ENCODE measurements at places on chromosomes 3 and 15.

DNA sequence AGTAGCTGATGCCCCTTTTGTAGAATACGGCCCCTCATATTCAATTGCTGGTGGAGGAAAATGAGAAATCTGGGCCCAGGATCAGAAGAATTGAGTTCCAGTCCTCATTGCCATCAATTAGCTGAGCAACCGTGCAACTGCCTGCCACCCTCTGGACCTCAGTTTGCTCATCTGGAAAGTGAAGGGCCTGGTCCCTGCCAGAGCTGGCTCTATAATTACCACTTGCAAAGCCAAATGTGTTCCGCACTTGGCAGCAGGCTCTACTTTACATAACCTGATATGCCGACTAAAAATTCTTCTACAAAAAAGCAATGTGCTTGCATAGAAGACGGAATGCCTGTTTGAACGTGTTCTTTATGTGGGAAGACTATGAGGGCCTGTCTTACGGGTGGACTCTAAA, 8.6 kb upstream of the ITGB5 start:
- no peak for DNase-seq

- no peak for DNase-seq
Observed at GRCh38 chr3:97880267-97880666, 58.5 kb downstream of the CRYBG3 start.

DNA sequence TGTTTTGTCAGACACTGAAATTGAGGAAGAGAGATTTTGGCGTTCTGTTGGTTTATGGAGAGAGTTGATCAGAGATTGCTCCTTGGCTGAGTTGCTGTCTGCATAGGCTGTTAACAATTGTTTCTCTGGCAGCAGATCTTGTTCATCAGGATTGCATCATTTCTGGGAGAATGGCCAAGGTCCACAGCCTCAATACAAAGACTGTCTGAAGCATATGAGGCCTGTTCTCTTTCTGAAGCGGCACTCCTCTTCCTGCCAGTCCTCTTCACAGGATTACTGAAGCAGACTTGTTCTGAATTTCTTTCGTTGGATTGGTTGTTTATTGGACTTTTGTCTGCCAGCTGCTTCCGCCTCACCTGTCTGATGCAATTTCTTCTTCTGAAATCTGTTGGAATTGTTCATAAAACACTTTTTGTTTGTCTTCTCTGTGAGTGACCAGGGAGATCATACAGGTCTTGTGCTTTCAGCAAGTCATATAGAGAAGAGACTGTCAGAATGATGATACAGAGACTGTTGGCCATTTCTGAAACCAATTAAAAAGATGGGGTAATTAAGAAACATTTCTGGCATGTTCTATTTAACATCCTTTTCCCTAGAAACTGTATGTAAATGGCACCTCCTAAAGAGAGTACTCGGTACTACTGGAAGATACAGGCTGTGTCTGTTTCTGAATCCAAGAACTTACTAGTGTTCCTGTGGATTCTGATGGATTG, 25.5 kb downstream of the SETD5 start:
- DNase-seq = no peak

DNA sequence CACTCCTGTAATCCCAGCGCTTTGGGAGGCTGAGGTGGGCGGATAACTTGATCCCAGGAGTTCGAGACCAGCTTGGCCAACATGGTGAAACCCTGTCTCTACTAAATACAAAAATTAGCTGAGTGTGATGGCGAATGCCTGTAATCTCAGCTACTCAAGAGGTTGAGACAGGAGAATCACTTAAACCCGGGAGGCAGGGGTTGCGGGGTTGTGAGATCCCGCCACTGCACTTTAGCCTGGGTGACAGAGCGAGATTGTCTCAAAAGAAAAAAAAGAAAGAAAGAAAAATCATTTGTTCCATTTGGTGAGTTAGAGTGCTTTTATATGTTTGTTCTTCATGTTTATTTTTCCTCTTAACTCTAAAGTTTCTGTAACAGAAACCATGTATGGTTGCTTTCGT, 7.3 kb downstream of the NCK1 start:
- no peak for DNase-seq

DNA sequence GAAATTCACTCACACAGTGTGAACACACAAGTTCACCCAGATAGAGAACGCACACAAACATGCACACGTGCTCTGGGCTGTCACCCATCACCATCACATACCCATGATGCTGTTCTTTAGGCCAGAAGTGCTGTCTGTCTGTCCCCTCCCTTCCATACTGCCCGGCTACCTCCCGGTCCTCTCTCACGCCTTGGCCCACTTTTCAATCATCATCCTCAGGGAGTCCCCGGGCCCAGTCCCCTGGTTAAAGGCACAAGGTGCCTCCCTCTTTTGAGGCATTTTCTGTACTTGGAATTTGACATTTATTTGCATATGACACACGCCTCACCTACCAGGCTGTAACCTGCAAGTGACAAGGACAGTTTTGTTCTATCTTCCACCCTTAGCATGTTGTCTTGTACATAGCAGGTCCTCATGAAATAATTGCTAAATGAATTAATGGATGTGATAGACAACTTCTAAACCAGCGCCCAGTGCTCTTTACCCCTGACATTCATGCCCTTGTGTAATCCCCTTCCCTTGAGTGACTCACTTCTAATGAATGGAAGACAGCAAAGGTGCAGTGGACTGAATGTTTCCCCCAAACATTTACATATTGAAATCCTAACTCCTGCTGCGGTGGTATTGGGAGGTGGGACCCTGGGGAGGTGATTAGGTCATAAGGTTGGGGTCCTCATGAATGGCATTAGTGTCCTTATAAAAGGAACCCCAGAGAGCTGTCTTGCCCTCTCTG, 73.9 kb upstream of the ADPGK start:
- DNase-seq = no peak

GRCh38 chr15:100794008-100794407, 85.6 kb upstream of the ALDH1A3 start:
- no peak for DNase-seq

- no peak for DNase-seq
Observed at GRCh38 chr3:187678726-187679268, 8.6 kb upstream of the SST start.

Measured in stimulated activated CD4-positive, alpha-beta T cell treated with anti-CD3 and anti-CD28 coated beads, Interleukin-1b, Interleukin-23, amount 100 ng/mL, for 1 hour (primary cell).